Activated T-cell treated with anti-CD3 and anti-CD28 coated beads for 1 hour (primary cell): ENCODE measurements at places on chromosomes 13 and 19.

- DNase-seq, result peak; percentile 23
These were observed at the start of gene EHD2 for GRCh38 chr19:47713046-47714021. Gene EHD2, plus strand, starts transcription at chr19:47713422. Its CDS starts 3,191 bp downstream, at chr19:47716613.

GRCh38 chr19:14119644-14120496 lies 2.3 kb upstream of the PRKACA start:
- DNase-seq, result no peak

- DNase-seq, result peak; percentile 33
These were observed 12.4 kb downstream of the MAST3 start for GRCh38 chr19:18109733-18110608.

GRCh38 chr19:3839941-3840340 lies 28.9 kb downstream of the ZFR2 start:
- no peak for DNase-seq

DNA sequence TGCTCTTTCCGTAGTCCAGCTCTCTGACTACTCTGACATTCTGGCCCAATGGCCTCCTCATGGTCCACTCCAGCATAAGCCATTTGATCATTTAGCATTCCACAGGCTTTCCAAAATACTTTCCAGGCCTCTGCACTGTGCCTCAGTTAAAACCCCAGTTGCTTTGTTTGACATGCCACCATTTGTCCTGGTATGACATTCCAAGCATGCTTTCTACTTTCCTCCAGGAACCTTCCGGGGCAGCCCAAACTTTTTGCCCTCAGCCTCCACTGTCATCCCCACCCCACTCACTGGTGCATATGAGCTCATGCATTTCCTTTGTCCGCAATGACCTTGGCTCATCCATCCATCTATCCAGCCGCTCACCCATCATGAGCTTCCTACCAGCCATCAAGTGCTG lies 41.8 kb upstream of the WASF3 start:
- DNase-seq, result no peak

- DNase-seq, result no peak
These were observed 1.8 kb upstream of the TM6SF2 start for GRCh38 chr19:19274716-19275565.

DNA sequence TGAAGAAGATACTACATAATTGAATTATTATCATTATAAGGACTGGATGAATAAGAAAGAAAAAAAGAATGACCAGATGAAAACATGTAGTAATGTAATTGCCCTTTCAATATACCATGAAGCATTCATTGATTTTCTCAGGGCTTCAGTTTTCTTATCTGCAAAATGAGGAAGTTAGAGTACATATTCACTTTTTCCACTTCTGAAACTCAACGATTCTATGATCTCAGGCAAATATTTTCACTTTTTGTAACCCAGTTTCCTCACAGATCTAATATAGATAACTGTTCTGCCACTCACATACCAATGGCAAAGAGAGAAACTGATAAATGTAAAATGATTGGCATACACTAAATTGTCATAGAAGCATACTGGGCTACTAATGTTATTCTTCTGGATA lies 856.6 kb upstream of the KLHL1 start:
- DNase-seq, result no peak

- DNase-seq, result no peak
These were observed 312.8 kb upstream of the ZNF507 start for GRCh38 chr19:32032561-32032960.

DNA sequence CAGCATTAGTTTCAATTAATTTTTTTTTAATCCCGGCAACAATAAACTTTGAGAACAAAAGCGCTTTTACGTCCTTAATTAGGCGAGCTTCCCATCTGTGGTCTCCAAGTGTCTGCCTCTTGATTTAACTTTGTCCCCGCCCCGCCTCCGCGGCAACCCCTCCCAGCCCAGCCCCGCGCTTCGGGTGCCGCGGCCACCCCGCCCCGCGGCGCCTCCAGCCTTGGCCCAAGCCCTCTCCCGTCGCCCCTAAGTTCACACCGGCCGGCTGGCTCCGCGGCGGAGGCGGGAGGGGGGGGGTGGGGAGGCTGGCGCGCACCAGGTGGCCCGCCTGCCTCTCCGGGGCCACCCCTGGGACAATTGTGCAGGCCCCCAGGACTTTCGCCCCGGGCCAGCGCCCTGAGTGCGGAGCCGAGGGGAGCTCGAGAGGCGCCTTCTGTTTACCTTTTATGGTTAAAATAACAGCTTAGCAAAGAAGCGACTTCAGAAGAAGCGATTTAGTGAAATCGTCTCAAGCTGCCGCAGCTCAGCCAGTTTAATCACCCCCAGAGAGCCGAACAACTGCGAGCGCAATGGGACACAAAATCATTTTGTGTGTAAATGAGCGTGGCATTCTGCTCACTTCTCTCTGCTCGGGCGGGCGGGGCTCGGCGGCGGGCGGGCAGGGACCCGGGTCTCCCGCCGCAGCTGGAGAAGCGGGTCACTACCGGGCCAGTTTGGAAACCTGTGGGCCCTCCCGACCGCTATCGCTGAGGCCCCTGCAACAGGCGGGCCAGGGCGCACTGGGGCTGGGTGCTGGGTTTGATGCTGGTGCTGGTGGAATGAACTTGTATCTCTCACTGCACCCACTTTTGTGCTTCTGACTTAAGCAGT lies 1.4 kb downstream of the KCTD15 start:
- DNase-seq, result no peak

DNA sequence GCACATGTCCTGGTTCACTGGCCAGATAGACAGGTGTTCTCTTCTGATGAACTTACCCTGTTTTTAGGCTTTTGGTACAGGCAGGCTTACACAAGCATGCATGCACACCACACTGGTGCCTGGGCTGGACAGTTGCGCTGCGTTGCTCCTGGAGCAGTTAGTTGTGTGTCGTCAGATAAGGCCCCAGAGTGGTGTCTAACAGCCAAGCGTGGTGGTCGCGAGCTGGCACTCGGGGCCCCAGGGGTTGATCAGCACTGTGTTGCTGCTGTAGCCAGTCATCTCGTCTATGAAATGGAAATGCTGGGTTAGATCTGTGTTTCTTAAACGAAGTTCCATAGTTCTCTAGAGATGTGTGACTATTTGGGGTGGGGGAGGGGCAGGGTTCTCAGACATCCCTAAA lies 24.6 kb upstream of the TEX29 start:
- DNase-seq, result no peak

- DNase-seq, result no peak
These were observed 26.0 kb downstream of the NAXD start for GRCh38 chr13:110641055-110642015.

DNA sequence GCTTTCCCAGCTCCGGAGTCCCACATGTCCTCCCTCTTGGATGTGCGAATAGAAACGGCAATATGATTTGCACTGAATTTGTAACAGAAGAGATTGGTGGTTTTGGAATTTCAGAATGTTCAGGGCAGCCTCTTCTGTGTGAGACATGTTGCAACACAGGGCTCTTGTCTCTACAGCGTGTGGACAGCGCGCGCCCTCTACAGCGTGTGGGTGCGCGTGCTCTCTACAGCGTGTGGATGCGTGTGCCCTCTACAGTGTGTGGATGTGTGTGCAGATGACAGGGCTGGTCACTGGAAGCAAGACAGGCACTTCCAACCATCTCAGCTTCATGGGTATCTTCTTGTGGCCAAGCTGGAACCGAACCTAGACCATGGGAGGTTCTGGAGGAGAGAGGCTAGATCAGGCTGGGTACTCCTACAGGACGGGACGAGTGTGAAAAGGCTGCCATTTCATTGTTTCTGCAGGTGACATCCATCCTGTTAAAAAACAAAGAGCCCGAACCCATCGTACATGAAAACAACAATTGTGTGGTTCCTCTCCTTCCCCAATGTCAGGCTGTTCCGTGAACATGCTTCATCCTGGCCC lies 78.4 kb downstream of the TEX29 start:
- DNase-seq, result no peak

DNA sequence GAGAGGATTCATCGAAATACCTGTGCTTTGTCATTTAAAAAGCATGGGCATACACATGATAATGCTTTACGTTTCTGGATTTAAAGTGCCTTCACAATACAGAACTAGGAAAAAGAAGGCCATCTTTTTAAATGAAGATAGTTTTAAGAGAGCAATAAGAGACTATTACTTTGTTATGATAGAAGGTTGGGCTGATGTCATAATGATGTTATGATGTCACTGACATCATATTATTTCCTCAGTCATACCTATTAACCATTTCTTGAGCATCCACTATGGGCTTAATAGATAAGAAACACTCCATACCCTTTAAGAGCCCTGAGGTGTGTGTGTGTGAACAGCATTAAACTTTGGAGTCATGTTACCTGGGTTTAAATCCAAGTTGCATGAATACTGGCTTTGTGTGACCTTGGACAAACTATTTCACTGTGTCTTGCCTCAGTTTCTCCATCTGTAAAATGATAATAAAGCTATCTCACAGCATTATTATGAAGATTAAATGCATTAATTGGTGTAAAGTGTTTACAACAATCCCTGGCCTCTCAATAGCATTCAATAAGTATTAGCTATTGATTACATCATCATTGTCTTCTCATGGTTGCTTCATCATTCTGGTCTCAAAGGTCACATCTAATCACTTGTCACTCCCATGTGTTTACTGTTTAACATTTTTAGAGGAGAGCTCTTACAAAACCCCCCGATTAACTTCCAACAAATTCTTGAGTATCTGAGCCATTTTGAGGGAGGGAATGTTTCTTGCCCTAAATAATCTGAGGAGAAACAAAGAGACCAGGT lies 11.1 kb downstream of the ZNF181 start:
- DNase-seq, result no peak

DNA sequence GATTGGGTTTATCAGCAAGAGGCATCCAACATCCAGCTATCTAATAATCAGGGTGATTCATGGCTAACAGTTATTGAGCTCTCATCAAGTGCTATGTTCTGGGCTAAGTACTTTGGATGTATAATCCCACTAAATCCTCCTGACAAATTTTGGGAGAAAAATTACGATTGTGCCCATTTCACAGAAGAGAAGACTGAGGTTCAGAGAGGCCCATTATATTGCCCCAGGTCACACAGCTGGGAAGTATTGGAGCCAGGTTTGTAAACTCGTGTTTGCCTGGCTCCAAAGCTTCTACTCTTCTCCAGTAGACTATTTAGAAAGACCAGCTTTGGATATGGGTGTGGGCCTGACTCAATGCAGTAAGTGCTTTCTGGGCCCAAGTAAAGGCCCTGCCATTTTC lies 20.9 kb upstream of the CALM3 start:
- no peak for DNase-seq

DNA sequence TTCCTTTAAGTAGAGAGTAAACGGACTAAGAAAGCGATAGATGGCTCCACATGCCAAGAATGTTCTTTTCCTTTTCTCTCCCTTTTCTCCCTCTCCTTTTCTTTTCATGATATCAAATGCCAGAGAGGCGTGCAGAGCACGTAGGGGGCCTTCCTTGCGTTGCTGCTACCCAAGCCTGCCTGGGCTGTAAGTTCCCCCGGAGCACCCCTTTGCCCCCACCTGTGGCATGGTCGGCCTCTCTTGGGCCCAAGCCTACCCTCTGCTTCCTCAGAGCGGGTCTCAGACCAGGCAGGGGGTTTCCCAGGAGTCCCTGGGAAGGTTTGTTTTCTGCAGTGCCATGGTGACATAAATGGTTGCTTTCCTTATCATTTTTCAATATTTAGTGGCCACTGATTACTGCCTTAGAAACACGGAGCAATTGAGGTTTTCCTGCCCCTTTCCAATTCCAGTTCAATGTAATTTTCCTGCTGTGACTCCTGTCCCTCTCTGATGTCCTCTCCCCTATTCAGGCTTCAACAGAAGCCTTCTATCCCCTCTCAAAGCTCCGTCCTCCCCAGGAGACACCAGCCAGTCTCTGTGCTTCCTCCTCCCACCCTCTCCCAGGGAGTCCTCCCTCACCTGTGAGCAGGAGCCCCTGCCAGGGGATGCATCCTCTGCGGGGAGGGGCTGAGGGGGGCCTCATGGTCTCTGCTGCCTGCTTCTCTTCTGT lies 22.6 kb upstream of the CD177 start:
- no peak for DNase-seq

DNA sequence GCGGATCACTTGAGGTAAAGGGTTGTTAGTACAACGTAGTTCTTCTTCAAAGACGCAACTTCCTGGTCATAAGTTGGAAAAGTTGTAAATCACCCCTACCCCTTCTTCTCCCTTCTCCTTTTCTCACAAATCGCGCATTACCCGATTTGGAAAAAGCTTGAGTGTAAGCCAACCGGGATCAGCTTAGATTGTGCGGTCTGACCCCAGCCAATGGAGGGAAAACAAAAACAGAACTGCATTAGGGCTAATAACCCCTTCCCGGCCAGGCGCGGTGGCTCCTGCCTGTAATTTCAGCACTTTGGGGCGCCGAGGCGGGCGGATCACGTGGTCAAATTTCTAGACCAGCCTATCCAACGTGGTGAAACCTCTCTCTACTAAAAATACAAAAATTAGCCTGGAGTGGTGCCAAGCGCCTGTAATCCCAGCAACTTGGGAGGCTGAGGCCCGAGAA lies 806 bp downstream of the ZNF90 start:
- DNase-seq, result no peak

DNA sequence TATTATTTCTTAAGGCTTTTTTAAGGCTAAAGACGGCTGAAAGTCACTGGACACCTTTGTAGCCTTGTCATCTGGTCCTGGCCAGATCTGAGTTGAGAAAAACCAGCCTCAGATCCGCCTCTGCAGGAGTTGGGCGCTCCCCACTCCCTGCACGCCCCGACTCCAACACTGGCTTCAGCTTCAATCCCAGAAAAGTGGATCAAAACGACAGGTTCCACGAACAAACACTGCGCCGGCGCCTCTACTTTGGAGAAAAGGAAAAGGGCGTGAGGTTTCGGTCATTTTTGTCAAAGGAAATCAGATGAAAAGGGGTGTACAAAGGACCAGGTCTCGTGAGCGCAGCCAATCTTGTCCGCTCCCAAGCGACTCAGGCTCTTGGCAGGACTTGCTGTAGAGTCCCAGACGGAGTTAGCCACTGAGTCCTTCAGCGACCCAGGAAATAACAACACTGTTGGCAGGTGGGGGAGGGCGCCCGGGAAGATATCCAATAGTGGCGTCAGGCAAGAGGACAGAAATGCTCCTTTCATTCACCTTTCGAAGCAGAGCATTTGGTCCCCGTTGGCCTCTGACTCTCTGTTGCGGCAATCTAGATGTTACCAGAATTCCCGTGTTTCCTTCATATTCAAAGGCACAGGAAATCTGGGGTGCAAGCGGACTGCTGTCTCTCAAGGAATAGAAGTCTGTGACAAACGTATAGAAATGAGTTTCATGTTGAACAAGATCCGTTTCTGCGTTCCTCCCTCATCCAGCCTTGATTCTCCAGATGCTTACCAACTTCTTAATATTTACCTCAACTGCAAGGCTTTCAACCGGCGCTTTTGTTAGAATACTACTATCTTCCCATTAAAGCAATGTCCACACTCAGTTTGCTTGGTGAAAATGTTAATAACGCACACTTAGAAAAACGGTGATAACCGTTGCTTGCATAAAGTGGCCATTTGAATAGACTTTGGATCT lies 1.8 kb upstream of the CCNA1 start:
- no peak for DNase-seq

DNA sequence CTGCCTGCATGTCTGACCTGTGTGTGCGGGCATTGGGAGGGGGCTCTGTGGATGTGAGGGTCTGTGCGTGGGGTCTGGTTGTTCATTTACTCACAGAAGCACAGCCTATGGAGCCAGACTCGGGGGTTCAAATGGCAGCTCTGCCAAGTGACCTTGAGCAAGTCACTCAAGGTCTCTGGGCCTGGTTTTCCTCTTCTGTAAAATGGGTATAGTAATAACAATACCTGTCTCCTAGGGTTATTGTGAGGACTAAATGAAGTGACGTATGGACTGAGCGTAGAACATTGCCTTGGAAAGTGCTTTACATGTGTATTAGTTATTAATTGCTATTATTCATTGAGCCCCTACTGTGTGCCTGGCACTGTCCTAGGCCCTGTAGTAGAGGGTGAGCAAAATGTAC lies 24.4 kb downstream of the CKM start:
- DNase-seq, result no peak

- no peak for DNase-seq
These were observed 489.3 kb downstream of the GPC6 start for GRCh38 chr13:93715866-93716265.
